ENCODE measurements at places on chromosomes 3 and 15.

GRCh38 chr15:65182538-65182937 lies 2.6 kb downstream of the CLPX start:
- no peak for DNase-seq

DNA sequence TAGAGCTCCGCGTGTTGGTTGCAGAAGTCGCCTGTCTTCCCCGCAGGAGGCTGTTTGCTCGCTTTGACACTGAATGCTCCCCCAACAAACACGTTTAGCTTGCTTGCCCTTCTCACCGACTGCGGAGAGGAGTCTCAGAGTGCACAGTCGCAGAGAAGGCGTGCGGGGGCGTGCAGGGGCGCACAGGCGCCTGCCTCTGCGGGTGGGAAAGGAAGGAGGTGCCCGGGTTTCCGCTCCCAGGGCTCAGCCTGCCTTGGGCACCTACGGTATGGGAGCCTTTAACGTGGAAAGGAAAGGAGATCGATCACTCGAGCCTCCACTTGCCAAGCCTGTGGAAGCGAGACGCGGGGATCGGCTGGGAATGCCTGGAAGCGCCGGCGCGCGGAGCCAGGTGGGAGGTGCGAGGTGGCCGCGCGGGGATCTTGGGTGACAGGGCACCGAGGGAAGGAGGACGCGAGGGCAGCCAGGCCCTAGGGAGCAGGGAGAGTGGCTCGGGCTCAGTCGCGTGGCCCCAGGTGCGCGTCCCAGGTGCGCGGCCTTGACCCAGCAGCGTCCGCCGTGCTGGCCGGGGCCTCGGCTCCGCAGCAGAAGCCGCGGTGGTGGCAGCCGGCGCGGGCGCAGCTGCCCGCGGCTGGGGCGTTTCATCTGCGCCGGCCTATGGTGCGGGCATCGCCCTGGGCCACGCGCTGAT lies at the start of gene FAN1:
Gene FAN1, plus strand, starts transcription at position 419 of the 691 bp plus-strand sequence. CDS start 749 bp downstream, outside the sequence.
- DNase-seq, result peak; percentile 91

DNA sequence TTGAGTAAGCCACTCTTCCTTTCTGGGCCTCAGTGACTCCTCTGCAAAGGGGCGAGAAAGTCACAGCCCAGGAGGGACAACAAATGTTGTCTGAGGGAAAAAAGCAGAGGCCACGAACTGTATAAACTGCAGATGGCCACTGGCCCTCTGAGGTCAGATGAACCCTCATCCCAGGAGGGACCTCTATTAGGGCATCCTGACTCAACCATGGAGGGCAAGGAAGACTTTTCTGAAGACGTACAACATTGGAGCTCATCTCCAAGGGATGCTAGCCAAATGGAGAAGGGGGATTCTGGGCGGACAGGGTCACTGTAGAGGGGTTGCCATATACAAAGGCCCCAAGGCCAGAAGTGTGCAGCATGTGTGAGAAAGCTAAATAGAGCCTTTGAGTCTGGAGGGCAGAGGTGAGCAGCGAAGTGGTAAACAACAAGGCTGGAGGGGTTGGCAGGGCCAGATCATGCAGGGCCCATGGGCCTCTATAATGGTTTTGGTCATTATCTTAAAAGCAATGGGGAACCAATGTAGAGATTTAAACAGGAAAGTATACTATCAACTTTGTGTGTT lies 16.7 kb downstream of the GRAMD2A start:
- DNase-seq, result no peak

- no peak for DNase-seq
Observed at GRCh38 chr15:74155766-74156417, 17.6 kb upstream of the ISLR start.

- DNase-seq, result no peak
Observed at GRCh38 chr15:90294601-90295269, 29.3 kb downstream of the NGRN start.

GRCh38 chr3:5136919-5137429 lies 14.9 kb downstream of the ARL8B start:
- DNase-seq, result no peak

GRCh38 chr15:36784717-36785116 lies 205.3 kb downstream of the CDIN1 start:
- DNase-seq, result no peak

DNA sequence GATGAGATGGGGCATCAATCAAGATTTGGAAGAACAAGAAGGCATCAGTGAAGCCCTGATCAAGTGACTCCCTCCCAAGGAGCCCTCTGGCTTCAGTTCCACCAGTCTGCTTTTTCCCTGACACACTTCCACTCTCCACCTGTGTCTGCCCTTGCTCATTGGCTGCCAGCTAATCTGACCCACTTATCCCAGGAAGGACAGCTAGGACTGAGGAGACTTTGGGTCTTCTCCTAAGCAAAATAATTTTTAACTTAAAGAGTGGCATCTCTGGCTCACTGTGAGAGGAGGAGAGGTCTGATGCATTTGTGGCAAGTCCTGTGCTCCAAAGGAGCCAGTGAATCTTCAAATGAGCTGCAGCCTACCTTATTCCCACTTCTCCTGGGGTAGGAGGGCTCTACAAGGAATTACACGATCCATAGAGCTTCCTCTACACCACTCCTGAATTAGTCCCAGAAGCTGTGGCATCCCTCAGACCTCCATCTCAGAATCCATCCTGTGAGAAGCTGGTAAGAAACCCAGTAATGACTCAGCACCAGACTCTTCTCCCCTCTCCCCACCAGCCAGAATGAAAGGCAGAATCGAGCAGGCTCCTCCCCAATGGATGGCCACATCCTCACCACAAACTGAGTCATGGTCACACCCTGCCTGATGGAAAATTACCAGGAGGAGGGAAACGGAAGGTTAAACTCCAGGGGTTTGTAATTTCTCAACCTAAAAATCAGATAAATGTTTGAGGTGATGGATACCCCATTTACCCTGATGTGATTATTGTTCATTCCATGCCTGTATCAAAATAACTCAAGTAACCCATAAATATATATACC lies 6.3 kb upstream of the PKM start:
- DNase-seq, result peak; percentile 50

DNA sequence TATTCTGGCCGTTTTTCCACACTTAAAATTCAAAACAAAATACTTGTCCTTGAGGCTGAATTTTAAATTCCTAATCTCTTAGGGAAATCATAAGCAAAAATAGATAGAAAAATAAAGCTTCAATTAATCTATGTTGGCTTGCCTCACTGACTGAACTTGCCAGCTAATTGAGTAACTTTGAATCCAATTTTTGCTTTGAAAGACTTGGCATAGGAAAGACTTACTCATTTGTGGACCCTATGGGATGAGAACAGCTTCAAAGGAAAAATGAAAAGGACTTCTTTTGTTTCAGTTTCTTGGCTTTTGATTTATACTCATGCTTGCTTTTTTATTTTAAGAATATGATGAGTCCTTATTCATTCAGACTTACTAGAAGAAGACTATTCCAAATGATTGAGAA lies 370.7 kb upstream of the RARB start:
- DNase-seq, result no peak

DNA sequence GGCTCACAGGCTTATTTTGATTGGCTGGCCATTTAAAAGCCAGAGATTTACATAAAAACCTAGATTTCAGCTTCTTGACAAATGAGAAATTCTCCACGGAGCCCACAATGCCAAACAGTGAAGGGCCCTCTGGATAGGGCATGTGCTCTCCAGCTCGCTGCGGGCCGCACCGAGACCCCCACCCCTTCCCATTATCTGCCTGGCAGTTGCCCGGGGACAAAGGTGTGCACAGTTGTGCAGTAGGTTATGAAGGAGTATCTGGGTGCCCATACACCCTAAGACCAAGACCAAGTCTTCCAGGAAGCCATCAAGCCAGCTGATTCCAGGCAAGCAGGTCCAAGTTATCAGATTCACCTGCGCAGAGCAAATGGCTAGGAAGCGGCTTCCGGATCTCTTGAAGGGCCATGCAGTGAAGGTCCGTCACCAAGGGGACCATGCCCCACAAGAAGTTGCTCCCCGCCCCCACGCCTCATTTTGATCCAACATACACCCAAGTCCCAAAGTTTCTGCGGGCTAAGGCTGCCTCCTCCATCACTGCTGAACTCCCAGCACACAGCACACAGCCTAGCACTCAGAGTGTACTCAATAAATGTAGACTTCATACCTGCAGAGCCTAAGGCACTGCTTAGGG lies 1.3 kb downstream of the MRPS25 start:
- no peak for DNase-seq

GRCh38 chr3:58824285-58824684 lies 157.7 kb upstream of the FAM3D start:
- peak; percentile 47 for DNase-seq

DNA sequence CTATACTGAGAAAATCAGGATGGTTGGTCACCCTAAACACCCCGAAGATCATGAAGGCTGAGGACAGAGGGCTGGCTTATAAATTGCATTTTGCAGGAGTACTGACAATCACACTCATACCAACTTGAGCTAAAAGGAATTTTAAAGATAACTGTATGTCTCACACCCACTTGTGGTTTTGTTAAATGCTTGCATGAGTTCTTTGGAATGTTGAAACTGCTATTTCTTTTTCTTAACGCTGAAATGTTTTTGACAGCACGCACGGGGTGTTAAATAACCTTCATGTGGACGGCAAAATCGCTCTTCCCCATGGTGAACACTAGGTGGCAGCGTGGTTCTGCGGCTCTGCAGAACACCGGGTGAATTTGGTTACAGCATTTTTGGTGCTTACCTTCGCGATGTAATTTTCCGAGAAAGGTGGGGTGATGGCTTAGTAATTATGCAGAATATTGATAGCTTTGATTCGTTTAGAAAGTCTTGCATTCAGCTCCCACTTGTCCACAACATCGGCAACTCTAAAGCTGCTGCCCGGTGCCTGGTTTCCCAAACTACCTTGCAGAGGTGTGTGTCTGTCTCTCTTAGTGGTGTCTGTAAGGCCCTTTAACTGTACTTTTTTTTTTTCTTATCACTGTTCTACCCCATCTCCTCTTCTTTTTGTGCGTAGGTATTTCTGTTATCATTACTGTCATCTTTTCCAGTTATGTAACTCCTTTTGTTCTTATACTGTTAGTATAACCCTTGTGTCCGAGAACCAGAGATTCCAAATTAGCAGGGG lies 51.7 kb downstream of the ARNT2 start:
- DNase-seq, result no peak

DNA sequence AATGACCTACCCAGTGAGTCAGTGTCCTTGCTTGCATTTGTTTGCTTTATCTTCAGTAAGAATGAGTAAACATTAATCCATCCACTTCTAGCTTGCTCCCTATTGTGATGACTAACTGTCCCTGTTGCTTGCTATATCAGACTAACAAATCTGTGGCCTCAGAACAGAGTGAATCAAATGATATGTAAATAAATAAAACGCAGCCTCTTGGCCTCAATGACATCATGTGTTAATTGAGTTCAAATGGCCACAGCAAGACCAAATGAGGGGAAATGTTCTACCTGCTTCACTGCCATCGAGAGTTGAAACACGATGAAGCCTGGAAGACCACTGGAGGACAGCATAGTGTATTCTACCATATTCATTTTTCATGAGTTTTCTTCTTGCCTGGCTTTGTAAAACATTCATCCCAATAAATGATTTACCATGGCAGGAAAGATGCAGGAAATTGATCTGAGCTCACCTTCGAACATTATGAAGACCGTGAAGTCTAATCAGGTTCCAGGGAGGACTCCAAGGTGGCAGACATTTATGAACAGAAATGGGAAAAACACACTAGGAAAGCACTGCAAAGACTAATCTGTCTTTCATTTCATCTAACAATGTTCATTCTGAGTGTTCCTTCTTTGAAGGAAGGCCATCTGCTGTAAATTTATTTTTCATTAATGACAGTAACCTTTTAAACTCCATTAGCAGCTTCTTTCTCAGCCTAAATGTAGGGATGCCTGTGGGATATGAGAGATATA lies 1144.5 kb downstream of the TUSC7 start:
- no peak for DNase-seq
